ENCODE measurements at places on chromosomes 13 and 19.

GRCh38 chr13:49400755-49401659, 42.9 kb downstream of the CAB39L start:
- DNase-seq, result peak; percentile 21

DNA sequence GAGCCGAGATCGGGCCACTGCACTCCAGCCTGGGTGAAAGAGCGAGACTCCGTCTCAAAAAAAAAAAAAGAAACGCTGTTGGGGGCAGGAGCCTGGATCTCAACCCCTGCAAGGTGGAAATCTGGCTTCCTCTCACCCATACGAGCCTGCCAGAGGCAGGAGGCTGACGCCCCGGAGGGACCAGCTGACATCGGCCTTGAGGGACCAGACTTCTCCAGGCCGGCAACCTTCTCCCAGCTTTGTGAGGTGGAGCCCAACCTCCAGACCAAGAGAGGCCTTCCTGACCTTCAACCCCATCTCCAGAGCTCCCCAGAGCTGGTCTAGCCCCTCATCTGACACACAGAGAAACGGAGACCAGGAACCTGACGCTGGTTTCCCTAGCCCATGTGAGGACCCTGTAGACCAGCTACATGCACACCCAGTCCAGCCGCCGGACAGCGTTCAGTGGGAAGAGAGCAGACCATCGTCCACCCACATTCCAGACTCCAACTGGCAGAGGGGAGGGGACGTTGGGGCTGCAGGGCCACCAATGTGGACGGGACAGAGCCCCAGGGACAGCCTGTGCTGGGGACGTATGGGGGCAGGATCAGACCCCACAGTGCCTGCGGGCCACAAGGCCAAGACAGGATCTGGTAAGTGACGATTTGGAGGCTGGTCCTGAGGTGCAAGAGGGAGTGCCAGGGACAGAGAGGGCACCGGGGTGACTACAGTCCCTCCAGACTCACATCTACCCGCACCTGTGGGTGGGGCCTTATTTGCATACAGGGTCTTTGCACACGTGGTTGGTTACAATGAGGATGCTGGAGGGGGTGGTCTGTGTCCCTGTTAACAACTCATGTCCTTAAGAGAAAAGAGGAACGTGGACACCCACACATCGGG, 11.4 kb downstream of the SBNO2 start:
- DNase-seq, result peak; percentile 14

DNA sequence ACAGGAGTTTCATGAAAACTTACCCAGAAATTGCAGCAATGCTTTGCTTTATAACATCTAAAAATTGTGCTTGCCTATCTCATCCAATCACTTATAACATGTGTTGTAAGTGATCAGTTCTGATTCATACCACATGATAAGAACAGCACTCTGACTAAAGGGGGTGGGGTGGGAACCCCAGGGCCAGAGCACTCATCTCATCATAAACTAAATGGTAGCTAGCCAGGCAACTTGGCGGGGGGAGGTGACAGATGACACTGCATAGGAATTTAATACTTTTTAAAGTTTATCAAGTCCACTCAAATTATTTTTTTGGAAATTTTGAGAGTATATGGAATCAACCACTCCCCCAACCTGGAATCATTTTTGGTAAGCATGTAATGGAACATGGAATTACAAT, 42.1 kb downstream of the FOXO1 start:
- no peak for DNase-seq

- DNase-seq, result no peak
Observed at GRCh38 chr13:79663435-79663834, 182.5 kb downstream of the NDFIP2 start.

DNA sequence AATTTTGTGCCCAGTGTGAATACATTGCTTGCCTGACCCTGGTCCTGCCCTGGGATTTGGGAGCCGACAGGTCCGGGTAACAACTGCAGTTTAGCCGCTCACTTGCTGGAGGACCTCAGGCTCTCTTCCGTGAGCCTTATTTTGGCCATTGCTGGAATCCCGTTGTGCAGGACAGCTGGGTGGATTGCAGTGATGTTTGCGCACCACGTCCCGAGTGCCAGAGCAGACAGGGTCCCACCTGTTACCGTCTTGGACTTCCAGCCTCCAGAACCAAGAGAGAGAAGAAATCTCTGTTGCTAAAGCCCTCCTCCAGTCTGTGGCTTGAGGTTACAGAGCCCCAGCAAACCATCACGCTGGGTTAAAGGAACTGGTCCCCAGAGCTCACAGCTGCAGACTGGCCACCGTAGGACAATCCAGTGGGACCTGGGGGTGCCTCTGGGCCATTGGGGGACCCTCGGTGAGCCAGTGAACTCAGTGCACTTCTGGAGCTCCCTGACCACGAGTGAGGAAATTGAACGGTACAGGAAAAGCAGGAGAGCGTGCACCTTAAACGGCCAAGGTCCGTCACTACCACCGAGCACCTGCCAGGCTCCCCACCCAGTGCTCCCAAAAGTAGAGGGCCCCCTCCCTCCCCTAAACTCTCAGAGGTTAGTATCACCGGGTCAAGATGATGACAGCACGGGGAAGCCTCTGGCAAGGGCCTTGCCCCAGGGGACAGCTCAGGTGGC, 92.9 kb downstream of the GNG7 start:
- no peak for DNase-seq

DNA sequence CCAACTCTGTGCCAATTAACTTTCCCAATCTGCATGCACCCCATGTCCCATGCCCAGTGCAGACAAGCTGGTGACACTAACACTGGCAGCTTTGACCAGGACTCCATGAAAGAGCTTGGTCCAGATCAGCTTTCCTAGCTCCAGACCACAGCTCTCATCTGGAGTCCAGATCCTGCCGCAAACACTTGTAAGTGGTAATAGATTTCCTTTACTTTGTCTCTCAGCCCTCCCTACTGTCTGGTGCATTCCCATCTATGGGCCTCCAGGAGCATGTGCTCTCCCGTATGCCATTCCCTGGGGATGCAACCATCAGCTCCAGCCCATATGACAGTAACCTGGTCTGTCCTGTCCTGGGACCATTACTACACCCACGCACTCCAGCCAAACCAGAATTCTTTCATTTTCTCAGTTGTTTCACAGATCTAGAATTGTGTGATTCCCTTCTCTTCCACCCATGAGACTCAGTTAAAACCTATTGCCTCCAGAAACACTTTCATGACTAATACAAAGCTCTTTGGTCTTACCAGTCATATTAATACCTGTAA, 4.9 kb upstream of the STARD13 start:
- peak; percentile 38 for DNase-seq

- peak; percentile 70 for DNase-seq
Observed at GRCh38 chr19:55080121-55080967, 4.7 kb downstream of the EPS8L1 start.

GRCh38 chr19:47713046-47714021, at the start of gene EHD2:
EHD2 (plus strand) TSS chr19:47713422; CDS start chr19:47716613, 3,191 bp downstream.
- peak; percentile 88 for DNase-seq

DNA sequence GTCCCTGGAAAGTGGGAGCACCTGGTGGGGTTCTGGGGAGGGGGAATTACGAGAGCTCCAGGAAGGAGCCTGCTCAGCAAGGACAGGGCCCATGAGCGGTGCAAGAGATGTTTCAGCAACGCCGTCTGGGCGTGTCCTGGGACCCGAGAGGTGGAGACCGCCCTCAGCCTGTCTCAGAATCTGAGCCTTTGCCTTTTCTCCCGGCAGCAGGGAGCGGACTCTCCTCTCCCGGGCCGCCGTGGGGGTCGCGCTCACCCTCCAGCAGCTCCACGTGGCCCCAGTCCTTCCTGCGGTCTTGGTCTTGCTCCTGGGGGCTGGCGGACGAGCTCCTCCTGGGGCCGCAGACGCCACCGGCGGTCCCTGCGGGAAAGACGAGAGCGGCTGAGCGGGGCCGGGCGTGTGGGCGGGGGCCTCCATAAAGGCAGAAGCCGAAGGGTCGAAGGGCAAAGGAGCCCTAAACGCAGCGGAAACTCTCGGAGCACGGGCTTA, 714 bp downstream of the POLRMT start:
- DNase-seq, result no peak

- no peak for DNase-seq
Observed at GRCh38 chr19:18480006-18480691, 41.7 kb downstream of the ELL start.

- peak; percentile 97 for DNase-seq
Observed at GRCh38 chr19:12064590-12065538, at the start of gene ZNF844. ZNF844 (plus strand) TSS chr19:12064731; CDS start chr19:12064874, 143 bp downstream.

DNA sequence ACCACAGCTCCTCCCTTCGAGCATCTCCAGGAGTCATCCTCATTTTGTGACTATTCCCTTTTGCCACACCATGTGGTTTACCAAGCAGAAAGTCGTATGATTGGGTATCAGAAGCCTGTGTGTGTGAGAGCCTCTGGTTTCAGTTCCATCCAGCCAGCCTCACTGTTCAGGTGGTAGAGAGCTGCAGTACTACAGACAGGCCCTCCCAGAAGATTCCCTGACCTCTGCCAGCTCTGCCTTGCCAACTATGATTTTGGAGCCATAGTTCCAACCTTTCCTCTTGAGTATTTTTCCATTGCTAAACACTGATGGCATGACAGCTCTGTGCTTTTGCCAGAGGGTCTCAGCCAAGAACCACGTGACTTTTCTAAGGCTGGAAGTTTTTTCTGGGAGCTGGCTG, 82.5 kb downstream of the DHRS12 start:
- DNase-seq, result peak; percentile 74

- DNase-seq, result no peak
Observed at GRCh38 chr19:41434450-41434849, 5.3 kb downstream of the DMAC2 start.

DNA sequence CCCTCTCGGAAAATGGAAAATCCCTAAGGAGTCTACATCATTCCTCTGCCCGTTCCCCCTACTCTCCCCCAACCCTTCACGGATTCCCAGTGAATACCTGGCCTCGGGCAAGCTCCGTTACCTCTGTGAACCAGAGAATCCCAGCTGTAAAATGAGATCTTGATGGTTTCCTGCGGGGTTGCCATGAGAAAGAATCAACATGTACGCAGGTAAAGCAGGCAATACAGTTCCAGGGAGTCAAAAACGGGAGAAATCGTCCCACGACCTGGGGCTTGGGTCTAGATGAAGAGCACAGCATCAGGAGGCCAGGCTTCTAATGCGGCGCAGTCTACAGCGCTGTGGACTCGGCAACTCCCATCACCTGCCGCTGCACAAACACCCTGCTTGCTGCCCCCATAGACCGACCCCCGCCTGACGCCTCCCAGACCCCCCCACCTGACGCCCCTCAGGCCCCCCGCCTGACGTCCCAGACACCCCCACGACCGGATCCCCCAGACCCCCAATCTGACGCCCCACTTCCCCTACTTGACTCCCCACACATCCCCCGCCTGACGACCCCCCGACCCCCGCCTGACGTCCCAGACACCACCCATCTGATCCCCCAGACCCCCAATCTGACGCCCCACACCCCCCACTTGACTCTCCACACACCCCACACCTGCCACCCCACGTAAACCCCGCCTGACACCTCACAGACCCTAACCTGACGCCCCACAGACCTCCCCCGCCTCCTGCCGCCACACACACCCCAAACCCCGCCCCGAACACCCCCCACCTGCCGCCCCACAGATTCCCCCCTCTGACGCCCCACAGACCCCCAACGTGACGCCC, 680 bp downstream of the LIG4 start:
- peak; percentile 33 for DNase-seq

DNA sequence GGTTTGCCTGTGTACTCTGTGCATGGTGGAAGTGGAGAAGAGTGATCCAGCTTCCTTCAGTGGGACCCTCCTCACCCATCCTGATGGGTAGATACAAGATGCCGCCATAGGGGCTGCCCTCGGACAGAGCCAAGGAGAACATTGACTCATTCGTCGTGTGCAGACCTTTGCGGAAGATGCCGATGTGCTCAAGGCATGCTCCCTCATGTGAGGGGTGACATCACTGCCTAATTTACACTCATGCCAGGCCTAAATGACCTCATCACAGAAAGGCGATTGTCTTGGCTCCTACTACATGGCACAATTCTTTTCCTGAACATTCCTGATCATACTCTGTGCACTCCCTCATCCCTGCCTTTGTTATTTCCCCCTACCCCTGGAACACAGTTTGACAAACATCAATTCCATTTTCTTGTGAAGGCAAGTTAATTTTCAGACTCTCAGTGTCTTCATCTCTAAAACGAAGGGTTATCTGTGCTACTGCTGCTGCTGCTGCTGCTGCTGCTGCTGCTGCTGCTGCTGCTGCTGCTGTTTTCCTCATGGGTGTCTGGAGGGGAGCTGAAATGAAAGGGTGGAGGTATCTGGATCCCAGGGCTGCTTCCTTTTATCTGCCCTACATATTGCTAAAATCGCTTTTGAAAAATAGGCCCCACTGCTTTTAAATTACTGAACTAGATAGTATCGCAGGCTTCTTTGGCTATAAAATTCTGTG, 146.5 kb upstream of the ARGLU1 start:
- no peak for DNase-seq

GRCh38 chr13:110150384-110151101, 156.4 kb downstream of the COL4A1 start:
- no peak for DNase-seq

- no peak for DNase-seq
Observed at GRCh38 chr19:13024951-13025697, 29.8 kb downstream of the NFIX start.

DNA sequence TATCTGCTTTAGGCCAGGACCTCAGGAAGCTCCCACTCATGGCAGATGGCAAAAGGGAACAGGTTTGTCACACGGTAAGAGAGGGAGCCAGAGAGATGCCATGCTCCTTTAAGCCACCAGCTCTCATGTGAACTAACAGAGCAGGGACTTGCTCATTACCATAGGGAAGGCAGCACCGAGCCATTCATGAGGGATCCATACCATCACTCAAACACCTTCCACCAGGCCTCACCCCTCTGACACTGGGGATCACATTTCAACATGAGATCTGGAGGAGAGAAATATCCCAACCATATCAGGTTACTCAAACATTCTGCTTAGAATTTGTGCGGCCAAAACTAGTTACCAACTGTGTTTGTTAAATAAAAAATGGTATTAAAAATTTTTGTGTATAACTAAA, 427.0 kb downstream of the UQCRFS1 start:
- DNase-seq, result no peak

DNA sequence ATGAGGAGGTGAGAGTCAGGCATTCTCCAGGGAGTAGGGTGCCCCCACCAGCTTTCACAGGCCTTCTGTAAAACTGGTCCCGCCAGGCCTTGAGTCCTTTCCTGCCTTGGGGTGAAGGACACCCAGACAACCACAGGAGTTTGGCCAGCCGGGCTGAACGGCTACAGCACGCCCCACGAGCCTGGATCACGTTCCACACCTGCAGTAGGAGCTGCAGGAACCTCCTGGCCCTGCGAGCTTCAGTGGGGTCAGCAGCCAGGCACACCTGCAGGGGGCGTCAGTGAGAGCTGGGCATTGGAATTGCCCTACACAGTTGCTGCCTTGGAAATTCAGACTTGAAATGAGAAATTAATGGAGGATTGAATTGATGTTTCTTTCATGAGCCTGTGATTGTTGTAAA, 45.7 kb downstream of the COL4A2 start:
- DNase-seq, result no peak

- no peak for DNase-seq
Observed at GRCh38 chr13:34076319-34076718, 258.4 kb downstream of the RFC3 start.

- DNase-seq, result peak; percentile 39
Observed at GRCh38 chr13:99254830-99255229, 3.3 kb downstream of the GPR18 start.

- peak; percentile 58 for DNase-seq
Observed at GRCh38 chr19:4369888-4370260, 26.5 kb downstream of the MPND start.

All from right hindlimb (tissue), 1 donor.